ENCODE measurements at places on chromosomes 4 and X.
A peak's percentile ranks its signal among the peaks of the same experiment; 100 is the strongest.

- no peak for DNase-seq
These were observed 64.8 kb upstream of the RBPJ start for GRCh38 chr4:26255989-26256388.

DNA sequence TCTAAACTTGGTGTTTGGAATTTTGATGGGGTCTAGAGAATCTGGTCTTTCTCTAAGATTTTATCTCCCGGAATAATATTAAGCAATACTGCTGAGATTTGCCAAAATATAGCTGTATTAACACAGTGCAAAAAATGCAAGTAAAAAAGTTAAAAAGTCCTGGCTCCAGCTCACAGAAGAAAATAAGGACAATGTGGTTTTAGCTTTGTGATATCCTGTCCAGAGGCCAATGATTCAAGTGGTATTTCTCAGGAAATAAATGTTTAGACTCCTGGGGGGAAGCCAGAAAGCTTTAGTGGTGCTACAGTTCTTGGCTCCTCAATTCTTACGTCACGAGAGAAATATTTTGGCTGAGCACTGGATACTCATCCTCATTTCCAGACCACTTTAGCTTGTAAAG lies 40.9 kb upstream of the IL13RA2 start:
- DNase-seq = no peak

GRCh38 chrX:33434256-33435092 lies 223.1 kb upstream of the DMD start:
- peak; percentile 50 for DNase-seq

DNA sequence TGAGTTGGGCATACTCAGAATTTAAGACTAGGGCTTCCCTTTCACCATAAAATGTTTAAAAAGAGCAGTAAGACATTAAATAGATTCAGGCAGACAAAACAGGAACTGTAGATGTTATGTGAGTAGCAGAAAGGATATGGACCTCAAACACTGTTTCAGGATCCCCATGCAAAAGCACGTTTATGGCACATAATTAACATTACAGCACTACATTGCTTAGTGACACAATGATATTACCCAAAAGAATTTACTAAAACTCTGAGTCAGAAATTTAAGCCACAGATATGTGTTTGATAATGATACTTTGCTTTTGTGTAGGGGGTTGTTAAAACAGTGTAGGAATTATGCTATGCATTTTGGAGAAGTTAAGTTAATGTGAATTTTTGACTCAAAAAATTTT lies 266.3 kb downstream of the PDGFC start:
- DNase-seq = no peak

GRCh38 chr4:74121643-74122579 lies 22.9 kb upstream of the CXCL2 start:
- DNase-seq = no peak

- no peak for DNase-seq
These were observed 325.4 kb downstream of the PCDH10 start for GRCh38 chr4:133474501-133474900.

DNA sequence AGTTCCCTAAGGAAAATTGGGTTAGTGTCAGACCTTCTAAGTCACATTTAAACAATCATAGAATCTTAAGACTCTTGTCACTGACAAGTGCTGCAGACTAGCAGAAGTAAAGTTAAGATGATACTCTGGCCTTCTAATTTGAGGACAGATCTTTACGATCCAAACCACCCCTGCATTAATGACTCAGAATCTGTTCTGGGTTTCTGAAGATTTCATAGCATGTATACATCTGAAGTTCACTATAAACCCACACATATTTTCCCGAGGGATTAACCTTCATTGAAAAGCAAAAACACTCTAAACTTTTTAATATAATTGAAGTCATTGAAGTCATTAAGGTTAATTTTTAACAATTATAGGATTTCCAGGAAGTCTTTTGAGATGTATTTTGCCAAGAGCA lies 674.3 kb downstream of the IQCM start:
- DNase-seq = no peak

- DNase-seq = peak; percentile 33
These were observed 51.2 kb upstream of the CHRNA9 start for GRCh38 chr4:40283968-40284367.

GRCh38 chrX:12115377-12115776 lies 22.9 kb upstream of the FRMPD4 start:
- no peak for DNase-seq

GRCh38 chr4:10130178-10130888 lies 13.7 kb upstream of the WDR1 start:
- no peak for DNase-seq

DNA sequence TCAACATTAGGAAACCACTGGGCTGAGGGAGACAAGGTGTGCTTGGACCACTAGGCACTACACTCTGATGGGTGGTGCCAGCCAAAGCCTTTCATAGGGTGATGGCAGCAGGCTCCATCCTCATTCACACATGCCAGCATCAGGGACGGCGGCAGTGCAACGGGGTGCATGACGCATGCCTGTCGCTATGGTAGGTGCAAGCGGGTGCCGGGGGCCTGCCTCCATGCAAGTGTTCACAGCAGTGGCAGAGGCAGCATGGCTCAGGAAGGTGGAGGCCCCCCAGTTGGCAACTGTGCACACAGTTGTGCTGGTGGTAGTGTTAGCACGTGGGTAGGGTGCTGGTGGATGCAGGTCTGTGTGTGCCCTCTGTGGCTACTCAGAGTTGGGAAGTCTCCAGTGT lies 184.1 kb downstream of the RELL1 start:
- DNase-seq = no peak

DNA sequence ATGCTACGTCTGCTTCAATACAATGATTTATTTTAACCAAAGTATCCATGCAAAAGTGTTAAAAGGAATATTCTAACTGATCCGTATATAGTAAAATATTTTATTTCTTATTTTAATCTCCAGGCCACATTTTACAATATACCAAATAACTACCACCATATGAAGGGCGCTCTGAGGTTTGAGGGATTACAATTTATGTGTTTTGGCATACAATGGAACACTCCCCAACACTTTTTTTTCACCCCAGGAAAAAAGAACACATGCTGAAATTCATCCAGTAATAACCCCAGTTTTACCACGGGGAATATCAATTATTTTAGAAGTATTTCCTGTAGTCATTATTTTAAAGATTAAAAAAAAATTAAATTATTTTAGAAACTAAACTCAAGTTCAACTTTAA lies 65.4 kb downstream of the APBB2 start:
- DNase-seq = no peak

DNA sequence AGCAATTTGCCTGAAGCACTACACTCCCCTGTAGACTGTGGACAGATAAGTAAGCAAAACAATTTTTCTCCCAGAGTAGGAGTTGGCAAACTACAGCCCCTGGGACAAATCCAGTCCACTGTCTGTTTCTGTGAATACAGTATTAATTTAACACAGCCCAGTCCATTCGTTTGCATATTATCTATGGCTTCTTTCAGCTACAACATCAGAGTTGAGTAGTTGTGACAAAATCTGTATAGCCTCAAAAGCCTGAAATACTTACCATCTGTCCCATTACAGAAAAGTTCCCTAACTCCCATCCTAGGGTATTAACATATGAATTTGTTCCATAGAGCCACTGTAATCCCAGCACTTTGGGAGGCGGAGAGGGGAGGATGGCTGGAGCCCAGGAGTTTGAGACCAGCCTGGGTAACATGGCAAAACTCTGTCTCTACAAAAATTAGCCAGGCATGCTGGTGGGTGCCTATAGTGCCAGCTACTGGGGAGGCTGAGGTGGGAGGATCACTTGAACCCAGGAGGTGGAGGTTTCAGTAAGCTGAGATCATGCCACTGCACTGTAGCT lies 53.0 kb downstream of the AMELX start:
- DNase-seq = no peak
